ENCODE measurements at places on chromosomes 3 and 15. TPM values are rescaled to one million over a fixed set of nuclear protein-coding genes. Genes with fewer than 3 reads are reported as not detected.

DNA sequence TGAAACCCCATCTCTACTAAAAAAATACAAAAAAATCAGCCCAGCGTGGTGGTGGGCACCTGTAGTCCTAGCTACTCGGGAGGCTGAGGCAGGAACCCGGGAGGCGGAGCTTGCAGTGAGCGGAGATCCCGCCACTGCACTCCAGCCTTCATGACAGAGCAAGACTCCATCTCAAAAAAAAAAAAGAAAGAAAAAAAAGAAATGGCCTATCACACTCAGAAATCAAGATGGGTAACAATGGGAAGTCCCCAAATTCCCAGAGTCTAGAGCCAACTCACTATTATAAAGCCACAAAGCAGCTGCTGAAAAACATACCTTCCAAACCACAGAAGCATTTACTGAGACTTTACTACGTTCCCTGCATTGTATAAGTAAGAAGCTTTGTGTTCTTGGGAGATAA is 7.5 kb downstream of the HDGFL3 start:
- DNase-seq: peak; percentile 11

DNA sequence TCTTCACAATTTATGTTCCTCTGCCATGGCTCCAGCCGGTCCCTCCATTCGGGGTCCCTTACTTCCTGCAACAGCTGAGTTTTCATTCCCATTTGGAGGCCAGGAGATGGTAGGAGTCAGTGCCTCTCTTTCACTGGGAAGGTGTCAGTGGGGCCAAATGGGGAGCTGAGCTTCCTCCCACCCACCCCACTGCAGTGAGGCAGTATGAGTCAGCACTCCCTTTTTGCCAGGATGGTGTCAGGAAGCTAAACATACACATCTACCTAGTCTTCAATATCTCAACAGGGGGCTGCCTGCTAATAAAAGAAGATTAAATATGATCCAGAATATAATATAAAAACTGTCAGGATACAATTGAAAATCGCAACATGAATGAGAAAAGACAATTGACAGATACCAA is 12.7 kb upstream of the ACTC1 start:
- DNase-seq: no peak

Gene PPP1R14D
- total RNA-seq: not detected

Gene CNTN4
- total RNA-seq: not detected

Measured in activated T-helper 1 cell treated with anti-CD3 and anti-CD28 coated beads, Interleukin-12 subunit alpha, Interleukin-12 subunit beta, Interleukin-2, Interleukin-4 antibody, amounts not matched to agents 30 ng/mL and 10 ng/mL and 1 ng/mL, durations not matched to agents 14 hours and 24 hours and 36 hours (primary cell).